ENCODE measurements at places on chromosomes 3 and 15. TPM values are rescaled to one million over a fixed set of nuclear protein-coding genes. Genes with fewer than 3 reads are reported as not detected.

The CCRL2 gene
- 0.25 TPM for total RNA-seq

The C3orf22 gene
- total RNA-seq = not detected

The CMC1 gene
- 5.2 TPM for total RNA-seq

The GXYLT2 gene
- 4.7 TPM for total RNA-seq

The IMPG2 gene
- 1.7 TPM for total RNA-seq

The TRH gene
- 4.4 TPM for total RNA-seq

The C3orf20 gene
- not detected for total RNA-seq

The PLA2G4F gene
- not detected for total RNA-seq

The HDC gene
- total RNA-seq = not detected

The GPR62 gene
- 0.25 TPM for total RNA-seq

The THPO gene
- total RNA-seq = under 0.01 TPM

The INSYN1 gene
- 24.1 TPM for total RNA-seq

The PIGZ gene
- total RNA-seq = 3.4 TPM

The MPI gene
- 27.5 TPM for total RNA-seq

The ACSBG1 gene
- 3.0 TPM for total RNA-seq

The KNL1 gene
- total RNA-seq = 3.7 TPM

The FAM43A gene
- total RNA-seq = 2.5 TPM

The PRICKLE2 gene
- total RNA-seq = 78.7 TPM

The CHL1 gene
- 896 TPM for total RNA-seq

Measured in temporal lobe (tissue), 4 donors.